ENCODE measurements at places on chromosomes 2 and 18.

GRCh38 chr18:56639104-56639381, 651 bp upstream of the TXNL1 start:
- no peak for DNase-seq

DNA sequence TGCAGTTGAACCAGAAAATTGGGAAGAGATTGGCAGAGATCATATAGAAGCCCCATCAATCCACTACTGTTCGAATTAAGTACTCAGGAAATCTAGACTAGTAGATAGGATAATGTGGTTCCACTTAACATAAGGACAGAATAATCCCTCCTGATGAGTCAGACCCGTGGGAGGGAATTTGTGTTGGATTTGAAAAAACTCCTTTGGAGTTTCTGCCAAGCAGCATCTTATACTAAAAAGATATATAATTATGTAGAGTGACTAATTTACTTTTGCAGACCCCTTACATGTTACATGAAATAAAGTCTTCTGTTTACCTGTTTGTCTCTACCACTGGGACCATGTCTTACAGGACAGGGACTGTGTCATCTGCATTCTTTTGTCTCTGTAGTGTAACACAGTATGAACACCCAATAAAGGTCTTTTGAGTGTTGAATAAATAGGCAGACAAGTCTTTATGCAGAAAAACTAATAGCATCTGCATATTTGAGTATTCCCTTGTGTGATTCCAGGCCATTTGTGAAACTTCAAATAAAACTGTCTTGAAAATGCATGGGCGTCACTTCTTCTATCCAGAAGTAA, 122.6 kb upstream of the DNAJC10 start:
- DNase-seq = no peak

- DNase-seq = no peak
Measured at GRCh38 chr2:121171625-121172119, 113.3 kb downstream of the TFCP2L1 start.

- no peak for DNase-seq
Measured at GRCh38 chr2:75076088-75076487, 117.6 kb downstream of the POLE4 start.

- no peak for DNase-seq
Measured at GRCh38 chr18:13804305-13804704, 19.6 kb upstream of the MC5R start.

- DNase-seq = no peak
Measured at GRCh38 chr2:224284134-224284946, 117.6 kb downstream of the FAM124B start.

DNA sequence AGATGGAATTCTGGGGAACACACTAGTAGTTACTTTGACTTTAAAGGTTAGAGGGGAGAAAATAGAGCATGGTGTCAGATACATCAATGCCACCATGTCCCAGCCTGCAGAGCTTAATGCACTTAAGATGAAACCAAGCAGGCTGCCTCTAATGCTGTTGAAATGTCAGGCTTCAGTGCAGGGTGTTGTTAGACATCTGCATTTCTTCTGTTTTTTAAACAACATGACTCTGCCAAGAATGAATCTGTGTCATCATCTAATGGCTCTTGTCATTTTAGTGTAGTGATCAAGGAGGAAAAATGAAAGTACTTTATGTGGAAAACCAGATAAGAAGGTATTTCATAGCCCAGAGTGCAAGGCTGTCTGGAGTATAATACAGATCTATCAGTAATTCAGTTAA, 29.9 kb downstream of the LYPD1 start:
- DNase-seq = no peak

- DNase-seq = no peak
Measured at GRCh38 chr2:216285701-216286100, 86.6 kb downstream of the MARCHF4 start.

- no peak for DNase-seq
Measured at GRCh38 chr18:21315741-21316197, 73.7 kb downstream of the GREB1L start.

GRCh38 chr18:39232937-39233336, 1667.3 kb upstream of the CELF4 start:
- DNase-seq = no peak

DNA sequence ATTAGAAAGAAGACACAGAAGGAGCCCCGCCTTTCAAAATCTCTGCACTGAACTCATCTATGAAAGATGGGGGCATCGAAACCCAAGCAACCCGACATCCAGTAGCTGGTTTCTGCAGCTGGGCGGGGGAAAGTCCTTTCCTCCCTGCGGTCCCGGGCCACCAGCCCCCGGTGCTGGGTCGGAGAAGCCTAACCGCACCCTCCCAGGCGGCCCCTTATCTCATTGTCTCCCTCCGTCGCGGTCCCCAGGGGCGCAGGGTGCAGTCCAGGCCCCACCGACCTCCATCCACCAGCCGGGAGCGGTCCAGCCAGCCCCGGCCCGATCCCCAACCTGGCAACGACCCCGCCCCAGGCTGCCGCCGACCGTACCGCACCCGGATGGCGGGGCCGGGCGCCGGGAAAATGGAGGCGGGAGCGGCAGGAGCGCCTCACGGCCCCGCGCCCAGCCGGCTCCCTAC, 452 bp downstream of the RAPH1 start:
- DNase-seq = no peak

DNA sequence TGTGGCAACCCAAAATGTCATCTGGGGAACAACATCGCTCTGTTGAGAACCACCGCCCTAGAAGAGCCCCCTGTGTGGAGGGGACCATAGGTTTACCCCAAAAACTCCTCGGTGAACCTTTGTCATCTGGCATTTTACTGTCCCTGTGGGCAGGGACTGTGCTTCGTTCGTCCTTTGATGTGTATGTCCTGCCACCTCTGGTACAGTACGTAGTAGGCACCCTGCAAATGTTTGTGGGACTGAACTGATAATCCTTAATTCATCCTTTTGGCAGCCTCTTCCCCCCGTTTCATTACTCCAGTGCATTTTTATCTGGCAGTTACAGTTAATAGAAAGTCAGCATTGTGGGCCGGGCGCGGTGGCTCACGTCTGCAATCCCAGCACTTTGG, 728 bp downstream of the NAPG start:
- DNase-seq = no peak

GRCh38 chr2:232610081-232610480, 23.3 kb upstream of the EFHD1 start:
- DNase-seq = no peak

GRCh38 chr2:30649828-30650227, 157.4 kb downstream of the CAPN13 start:
- no peak for DNase-seq

GRCh38 chr2:130834931-130835765, 1.6 kb upstream of the ARHGEF4 start:
- DNase-seq = no peak

GRCh38 chr2:14778015-14778414, 145.5 kb downstream of the LRATD1 start:
- no peak for DNase-seq

- DNase-seq = no peak
Measured at GRCh38 chr18:22314001-22314400, 103.7 kb downstream of the CTAGE1 start.

GRCh38 chr18:74994502-74995418, 214.2 kb downstream of the PTGR3 start:
- no peak for DNase-seq

GRCh38 chr2:68907232-68907919, 36.2 kb upstream of the BMP10 start:
- no peak for DNase-seq

DNA sequence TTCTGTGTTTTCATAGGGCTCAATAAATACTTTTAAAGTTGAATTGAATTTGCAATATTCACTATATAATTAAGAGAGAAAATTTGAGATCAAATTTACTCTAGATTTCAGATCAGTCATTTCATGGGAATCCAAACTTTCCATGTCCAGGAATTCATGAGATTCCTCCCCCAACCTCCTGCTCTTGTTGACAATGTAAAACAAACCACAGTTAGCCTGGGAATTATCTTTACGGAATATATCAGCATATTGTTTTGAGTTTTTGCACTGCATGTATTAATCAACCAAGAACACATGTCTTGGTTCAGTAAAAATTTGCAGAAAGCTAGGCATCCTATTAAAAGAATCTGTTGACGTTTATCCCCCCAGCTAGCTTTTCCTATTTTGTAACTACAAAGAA, 42.3 kb downstream of the CYP1B1 start:
- no peak for DNase-seq

DNA sequence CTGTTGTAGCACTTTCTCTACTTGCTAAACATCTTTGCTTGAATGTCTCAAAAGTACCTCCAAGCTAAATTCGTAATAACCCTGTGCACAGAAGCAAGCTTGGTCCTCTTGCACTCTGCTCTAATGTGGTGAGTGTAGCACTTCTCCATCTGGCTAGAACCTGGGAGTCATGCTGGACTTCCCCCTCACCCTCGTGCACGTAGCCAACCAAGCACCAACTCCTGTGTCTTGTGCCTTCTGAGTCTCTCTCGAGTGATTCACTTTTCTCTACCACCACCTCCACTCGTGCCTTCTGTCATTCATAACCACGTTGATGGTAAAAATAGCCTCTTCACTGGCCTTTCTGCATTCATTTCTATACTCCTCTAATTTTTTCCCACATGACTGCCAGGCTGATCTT, 91.9 kb upstream of the KCNE4 start:
- DNase-seq = no peak

- DNase-seq = no peak
Measured at GRCh38 chr2:150204451-150204850, 283.0 kb downstream of the RND3 start.

- DNase-seq = no peak
Measured at GRCh38 chr2:230748087-230748486, 35.4 kb downstream of the CAB39 start.

DNA sequence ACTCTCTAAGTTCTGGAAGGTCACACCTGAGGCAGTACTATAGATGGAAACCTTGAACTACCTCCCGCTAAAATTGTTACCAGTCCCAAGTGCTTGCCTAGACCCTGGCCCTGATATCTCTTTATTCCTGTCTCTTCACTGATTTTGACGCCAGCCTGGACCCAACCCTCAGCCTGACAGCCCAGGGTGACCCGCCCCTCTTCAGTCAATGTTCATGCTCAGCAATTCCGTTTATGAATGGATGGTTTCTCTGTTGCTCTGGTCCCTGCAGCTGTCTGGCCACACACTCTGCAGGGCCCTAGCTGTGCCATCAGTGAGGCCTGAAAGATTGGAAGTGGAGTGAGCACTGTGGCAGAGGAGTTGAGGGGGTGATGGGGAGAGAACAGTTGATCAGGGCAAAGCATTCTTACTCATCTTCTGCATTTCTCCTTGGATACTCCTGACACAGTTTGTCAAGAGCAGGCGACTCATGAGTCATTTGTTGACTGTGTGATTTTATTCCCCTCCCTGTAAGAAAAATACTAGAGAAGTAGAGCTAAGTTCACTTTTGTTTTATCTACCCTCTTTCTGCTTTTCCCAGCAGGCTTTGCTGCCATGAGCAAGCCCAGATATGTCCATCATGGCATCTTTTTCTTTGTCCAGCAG, 46.0 kb downstream of the NPAS2 start:
- DNase-seq = no peak

- DNase-seq = no peak
Measured at GRCh38 chr18:79857082-79857671, 59.4 kb downstream of the KCNG2 start.

DNA sequence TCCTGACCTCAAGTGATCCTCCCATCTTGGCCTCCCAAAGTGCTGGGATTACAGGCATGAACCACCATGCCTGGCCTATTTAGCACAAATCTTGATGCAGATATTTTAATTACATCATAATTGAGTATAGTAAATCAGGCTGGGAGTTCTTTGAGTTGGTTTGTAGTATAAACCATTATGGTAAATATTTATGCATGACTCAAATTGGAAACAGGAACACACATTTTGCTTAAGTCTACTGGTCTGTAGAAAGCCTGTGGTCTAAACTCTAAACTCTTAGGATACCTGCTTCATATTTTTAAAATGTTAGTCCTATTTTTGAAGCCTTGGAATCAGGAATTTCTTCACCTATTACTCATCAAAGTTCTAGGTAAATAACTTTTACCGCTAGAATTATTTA, 16.8 kb downstream of the ASXL3 start:
- DNase-seq = no peak

- DNase-seq = no peak
Measured at GRCh38 chr2:62216616-62217015, 20.7 kb downstream of the B3GNT2 start.

DNA sequence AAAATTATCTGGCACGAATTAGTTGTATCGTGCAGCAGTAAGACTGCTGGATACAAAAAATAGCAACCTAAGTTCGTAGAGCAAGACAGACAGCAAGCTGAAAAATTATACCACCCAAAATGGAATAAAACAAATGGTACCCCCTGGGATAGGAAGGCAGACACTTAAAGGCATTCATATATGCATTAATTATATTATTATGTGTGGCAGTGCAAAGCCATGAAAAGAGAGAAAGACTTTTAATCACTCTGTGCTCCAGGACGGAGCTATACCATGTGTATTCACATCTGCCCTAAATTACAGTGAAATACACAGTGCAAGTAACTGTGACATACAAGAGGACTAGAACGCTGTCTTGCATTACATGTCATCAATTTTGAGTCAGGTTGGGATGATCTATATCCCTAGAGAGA, 235.9 kb downstream of the GULP1 start:
- no peak for DNase-seq

GRCh38 chr2:118706371-118706770, 141.1 kb downstream of the EN1 start:
- no peak for DNase-seq

GRCh38 chr18:64019922-64020756, 50.3 kb downstream of the SERPINB8 start:
- no peak for DNase-seq

All from stimulated activated CD8-positive, alpha-beta memory T cell treated with anti-CD3 and anti-CD28 coated beads, Interleukin-4, amount 100 ng/mL, for 1 hour (primary cell).